Right atrium auricular region (tissue), 2 donors: ENCODE measurements at places on chromosomes 16 and 17. TPM values are rescaled to one million over a fixed set of nuclear protein-coding genes. Genes with fewer than 3 reads are reported as not detected.

HOXB6 gene
- 0.82 TPM for total RNA-seq

IKZF3 gene
- 0.37 TPM for total RNA-seq

DNA sequence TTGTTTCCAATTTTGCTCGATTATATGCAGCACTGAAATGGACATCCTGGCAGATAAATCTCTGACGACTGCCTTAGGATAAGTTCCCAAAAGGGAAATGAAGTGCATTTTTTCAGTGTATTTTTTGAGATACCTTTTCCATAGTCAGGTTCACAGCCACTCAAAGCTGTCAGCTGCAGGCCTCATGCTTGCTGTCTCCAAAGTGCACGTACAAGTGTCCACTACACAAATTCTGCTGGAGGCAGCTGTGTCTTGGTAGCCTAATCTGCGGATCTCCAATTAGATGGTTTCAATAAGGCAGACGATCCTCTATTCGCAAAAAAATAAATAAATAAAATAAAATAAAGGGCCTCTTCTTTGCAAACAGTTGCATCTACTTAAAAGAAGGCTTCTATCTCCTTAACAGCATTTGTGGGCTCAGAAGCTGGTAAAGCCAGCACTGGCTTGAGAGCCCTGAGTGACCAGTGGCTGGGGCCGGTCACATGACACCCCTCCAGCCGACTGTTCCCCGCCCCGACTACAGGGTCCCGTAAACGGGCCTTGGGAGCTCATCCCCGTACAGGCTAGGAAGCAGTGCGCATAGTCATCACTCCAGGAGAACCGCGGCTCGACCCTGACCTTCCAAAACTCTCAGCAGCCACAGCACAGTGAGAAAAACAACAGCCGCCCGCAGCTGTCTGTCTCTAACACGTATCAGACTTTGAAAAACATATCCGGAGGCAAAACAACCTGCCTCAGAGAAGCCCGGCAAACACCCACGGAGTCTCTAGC lies 18.8 kb downstream of the RPH3AL start:
- peak; percentile 94 for DNase-seq

DNA sequence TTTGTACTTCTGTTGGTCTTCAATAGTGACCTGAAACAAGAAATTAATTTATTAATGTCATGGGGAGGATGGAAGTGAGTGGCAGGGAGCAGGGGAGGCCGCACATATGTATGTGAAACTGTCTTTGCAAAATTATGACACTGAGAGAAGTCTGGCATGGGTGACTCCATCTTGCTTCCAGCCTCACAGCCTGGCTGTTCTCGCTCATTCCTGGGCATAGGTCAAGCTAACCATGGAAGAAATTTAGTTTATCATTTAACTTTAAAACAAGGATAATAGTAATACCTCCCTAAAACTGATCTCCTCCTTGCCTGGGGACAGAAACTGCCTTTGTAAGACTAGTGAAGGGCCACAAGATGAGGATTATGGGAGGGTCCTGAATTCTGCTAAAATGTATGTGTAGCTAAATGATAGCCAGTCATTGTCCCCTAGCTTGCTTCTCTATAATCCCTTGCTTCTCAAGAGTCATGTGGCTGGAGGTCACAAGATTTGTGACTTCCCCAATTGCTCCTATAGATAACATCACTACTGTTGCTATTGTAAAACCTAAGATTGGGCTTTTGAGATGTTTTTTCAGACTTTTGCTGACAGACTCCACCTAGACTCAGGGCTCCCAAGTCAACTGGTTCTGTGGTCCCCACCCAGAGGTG lies 126.0 kb downstream of the HS3ST3A1 start:
- no peak for DNase-seq

DNA sequence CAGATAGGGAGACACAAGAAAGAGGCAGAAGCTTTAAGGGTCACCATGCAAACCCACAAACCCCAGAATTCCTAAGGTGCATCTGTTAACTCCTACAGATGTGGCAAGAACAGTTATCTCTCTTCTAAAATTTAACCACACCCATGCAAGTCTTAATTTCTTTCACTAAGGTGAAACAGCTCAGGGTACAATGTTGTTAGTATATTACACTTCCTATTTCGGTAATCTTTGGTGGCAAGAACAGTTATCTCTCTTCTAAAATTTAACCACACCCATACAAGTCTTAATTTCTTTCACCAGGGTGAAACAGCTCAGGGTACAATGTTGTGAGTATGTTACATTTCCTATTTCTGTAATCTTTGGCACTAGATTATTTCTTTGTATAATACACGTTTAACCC lies 6.6 kb downstream of the CCL23 start:
- no peak for DNase-seq

- DNase-seq, result no peak
Measured at GRCh38 chr17:9969301-9969935, 64.3 kb upstream of the RCVRN start.
